H1 (cell line): ENCODE measurements at places on chromosomes 6 and 20.

GRCh38 chr20:3082955-3083952, 1.3 kb downstream of the AVP start:
- no peak for DNase-seq

DNA sequence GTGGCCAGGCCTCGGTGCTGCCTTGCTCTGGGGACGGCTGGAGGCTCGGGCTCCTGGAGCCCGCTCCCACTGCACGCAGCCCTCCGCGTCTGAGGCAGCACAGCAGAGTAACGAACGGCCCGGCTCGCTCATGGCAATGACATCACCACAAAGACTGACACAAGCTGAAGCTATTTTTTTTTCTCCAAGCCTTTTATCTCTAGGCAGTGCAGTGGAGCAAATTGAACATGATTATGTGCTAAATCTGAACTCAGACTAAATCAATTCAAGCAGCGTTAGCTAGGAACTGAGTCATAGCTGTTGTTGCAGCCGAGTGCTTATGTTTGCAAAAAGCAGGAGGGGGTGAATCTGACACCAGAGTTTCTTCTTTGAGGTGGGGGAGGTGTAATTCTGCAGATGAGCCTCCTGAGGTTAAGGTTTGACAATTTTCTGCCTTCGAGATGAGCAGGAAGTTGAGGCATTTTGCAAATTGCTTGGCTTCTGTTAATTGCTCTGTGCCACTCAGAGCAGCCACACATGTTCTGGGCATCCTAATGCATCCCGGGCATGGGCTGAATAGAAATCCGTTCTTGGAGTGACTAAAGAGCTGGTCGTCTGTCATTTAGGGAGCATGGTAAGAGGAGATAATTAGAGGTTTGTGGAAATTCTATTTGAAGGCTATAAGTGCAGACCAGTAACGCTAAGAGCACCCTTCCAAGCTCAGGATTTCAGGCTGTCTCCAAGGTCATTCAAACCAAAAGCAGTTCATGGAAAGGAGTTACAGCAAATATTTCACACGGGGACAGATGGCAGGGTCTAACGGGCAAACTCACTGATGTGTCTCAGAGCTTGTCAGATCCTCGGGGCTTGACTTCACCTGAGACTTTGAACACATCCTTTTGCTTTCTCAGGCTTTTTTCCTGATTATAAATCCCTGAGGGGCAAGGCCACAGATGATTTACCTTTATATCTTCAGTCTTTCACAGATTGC, 155.1 kb upstream of the ENPP5 start:
- DNase-seq: no peak

DNA sequence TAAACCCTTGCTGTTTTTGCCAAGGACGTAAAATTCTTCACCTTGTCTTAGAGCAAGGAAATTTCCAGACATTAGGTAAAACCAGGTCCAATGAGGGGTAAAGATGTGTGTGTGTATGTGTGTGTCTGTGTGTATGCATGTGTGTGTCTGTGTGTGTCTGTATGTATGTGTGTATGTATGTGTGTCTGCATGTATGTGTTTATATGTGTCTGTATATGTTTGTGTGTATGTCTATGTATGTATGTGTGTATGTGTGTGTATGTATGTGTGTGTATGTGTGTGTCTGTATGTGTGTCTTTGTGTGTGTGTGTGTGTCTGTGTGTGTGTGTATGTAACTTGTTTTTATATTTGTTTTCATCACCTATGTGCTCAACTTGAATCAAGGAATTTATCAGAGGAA, 373.7 kb downstream of the TAF4 start:
- DNase-seq: no peak

- DNase-seq: no peak
These were observed 64.2 kb downstream of the YTHDF1 start for GRCh38 chr20:63151554-63152321.

GRCh38 chr6:51554029-51554428, 533.4 kb downstream of the PKHD1 start:
- no peak for DNase-seq

GRCh38 chr6:87772597-87773530, 70.8 kb upstream of the AKIRIN2 start:
- DNase-seq: no peak

GRCh38 chr6:148747145-148747470, 278 bp downstream of the UST start:
- no peak for DNase-seq

DNA sequence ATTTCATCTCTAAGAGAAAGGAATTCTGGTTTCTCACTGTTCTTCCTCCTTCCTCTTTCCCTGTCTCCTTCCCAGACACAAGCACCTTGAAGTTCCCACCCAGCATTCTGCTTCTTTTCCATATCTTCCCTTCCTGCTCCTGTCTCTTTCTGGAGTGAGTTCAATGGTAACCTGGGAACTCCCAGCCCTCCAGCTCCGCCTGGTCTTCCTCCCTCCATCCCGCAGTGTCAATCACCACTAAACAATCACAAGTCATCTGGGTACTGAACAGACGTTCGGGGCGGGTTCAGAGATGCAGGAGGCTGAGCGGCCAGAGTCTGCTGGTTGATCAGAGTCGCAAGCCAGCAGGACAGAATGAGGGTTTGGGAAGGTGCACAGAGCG, 7.7 kb downstream of the TTBK1 start:
- DNase-seq: no peak

DNA sequence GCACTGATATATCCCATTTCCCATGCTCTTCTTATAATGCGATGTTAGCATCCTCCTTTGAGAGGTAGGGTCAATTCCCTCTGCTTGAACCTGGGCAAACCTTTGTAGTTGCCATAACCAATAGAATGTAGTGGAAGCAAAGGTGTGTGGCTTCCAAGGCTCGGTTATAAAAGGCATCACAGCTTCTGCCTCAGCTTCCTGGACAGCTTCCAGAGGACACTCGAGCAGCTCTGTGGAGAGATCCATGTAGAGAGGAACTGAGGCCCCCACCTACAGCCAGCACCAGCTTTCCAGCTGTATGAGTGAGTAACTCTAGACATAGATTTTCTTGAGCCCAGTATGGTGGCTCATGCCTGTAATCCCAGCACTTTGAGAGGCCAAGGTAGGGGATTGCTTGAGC, 36.7 kb downstream of the FGD2 start:
- DNase-seq: no peak

- DNase-seq: no peak
These were observed 34.3 kb upstream of the TCF21 start for GRCh38 chr6:133854364-133855275.

DNA sequence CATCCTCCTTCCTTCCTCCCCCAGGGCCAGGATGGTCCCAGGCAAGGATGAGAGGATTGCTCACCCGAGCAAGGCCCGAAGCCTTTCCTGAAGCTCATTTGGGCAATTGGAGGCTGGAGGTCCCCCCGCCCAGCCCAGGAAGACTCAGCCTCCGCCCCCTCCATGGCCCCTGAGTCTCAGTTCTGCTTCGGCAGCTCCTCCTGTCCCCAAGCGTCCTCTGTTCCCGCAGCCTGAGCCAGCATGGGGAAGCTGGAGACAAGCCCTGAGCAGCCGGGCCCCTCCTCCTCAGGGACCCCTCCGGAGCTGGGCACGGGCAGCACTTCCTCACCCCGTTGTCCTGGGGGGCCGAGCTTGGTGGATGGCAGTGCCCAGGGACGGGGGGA, 26.0 kb downstream of the SLC17A9 start:
- DNase-seq: no peak

DNA sequence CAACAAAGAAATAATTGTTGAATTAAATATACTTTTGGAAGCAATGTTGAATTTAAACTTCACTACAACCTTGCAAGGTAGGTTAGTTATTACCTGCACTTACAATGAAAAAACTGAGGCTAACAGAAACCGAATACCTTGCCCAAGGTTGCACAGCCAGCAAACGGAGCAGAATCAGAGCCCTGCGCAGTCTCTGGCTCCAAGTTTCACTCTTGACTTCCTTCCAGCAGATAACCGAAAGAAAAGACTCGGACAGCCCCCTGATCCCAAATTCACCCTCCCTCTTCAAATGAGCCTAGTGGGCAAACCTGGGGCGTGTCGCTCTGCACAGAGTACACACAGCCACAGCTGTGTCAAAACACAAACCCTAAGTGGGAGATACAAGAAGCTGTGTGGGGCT, 72.1 kb upstream of the FOXQ1 start:
- DNase-seq: no peak

GRCh38 chr6:159467473-159468041, 225.5 kb downstream of the SOD2 start:
- DNase-seq: no peak
